Cerebellar cortex (tissue), 1 donor: ENCODE measurements at places on chromosomes 7 and 10.

GRCh38 chr7:75735581-75736350 lies 3.0 kb downstream of the HIP1 start:
- no peak for DNase-seq

GRCh38 chr10:24652381-24652957 lies 71.2 kb downstream of the ARHGAP21 start:
- DNase-seq, result no peak

DNA sequence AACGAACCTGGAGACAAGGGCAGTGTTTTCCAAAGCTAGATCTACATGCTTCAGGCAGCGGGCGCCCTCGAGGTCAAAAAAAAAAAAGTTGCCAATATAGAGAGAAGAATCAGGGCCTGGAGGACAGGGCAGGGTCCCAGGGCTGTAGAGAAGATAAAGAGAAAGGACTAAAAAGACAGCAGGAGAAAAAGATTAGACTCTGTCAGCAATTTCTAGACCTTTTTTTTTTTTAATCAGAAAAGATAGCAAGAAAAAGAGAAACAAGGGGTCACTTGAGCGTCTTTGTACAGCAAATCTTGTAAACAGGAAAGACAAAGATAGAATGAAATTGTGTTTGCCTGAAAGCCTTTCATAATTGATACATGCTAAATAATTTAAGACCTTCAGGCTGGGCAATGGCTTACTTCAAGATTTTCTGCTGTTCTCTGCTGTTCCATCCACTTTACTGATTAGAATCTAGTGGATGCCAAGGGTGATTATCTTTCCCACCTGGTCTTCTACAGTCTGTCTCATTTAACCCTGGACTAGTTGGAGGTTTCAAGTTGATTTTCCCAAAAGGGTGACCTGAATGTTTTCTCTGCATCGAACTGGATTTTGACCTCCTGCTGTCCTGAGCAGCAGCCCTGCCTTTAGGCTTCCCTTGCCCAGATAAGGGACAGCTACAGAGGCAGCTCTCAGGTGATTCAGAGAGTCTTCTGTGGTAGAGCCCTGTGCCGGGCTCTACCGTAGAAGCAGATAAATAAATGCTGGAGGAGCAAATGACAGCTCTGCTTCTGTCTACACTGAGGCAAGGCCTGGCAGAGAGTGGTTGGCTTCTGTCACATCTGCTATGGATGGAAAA lies 5.1 kb downstream of the LMOD2 start:
- no peak for DNase-seq

GRCh38 chr10:125174360-125174759 lies 14.0 kb upstream of the CTBP2 start:
- DNase-seq, result no peak

DNA sequence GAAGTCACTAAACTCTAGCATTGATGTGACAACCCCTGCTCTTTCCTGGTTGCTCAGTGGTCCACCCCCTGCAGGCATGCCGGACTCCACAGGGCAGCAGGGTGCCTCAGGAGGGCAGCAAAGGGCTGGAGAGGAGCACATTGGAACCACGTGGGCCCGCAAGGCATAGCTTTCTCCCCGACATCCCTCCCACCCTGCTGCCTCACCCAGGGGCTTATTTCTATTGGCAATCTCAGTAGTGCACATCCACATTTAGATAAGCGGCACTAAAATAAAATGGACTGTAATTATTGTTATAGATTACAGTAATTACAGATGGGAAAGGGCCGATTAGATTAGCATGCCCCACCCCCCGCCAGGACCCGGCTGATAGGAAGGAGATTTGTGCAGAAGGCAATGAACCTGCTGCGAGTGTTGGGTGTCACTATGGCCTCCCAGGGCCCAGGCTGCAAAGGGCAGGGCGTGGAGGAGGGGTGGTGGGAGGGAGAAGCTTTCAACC lies 580.1 kb downstream of the GRID1 start:
- no peak for DNase-seq

- no peak for DNase-seq
Observed at GRCh38 chr7:158710651-158711102, 6.1 kb upstream of the NCAPG2 start.

DNA sequence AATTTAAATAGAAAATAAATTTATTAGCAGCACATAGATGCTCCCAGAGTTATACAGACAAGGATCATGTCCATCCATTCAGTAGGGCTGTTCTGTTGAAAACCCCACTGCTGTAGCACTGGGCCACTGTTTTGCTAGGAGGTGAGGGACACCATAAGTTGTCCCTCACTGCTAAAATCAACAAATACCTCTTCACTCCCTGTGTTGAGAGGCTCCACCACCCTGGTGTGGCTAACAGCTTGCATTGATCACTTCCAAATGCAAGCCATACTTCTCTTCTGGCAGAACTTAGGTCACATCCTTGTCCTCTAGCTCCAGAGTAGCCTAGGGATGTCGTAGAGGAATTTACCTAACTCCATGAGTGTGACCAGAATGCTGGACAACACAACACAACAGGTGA lies 55.4 kb downstream of the MDFIC start:
- no peak for DNase-seq

GRCh38 chr10:111319866-111320265 lies 243.0 kb downstream of the ADRA2A start:
- DNase-seq, result no peak

- DNase-seq, result no peak
Observed at GRCh38 chr7:28328822-28329660, 83.3 kb upstream of the CREB5 start.

DNA sequence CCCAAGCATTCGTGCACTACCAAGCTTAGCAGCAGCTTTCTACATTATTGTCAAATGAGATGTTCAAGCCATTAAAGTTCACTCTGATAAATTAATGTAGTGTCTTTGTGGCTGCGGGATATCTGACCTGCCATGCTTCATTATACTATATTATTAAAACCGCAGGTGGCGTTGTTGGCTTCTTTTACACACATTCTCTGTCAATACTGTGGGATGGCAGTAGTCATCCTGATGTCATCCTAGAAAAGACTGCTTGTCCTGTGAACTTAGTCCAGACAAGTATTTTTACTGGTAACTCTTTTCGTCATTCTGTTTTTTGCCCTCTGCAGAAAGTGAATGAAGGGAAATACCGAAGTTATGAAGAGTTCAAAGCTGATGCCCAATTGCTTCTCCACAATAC lies 103.9 kb downstream of the ZMYND11 start:
- no peak for DNase-seq

DNA sequence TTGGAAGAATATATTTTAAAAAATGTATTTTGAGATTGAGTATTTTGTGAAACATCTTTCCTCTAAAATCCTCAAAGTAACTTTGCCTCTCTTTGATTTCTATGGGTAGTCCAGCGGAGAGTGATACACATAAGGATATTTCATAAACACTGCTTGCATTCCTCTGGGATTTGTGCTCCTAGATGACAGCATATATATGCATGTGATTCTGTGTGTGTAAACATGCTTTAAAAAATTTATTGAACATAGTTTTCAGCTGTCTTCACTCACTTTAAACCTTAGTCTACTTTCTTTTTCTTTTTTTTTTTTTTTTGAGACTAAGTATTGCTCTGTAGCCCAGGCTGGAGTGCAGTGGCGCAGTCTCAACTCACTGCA lies 84.6 kb downstream of the KAT6B start:
- DNase-seq, result no peak

- no peak for DNase-seq
Observed at GRCh38 chr7:132270517-132270916, 305.8 kb downstream of the PLXNA4 start.

DNA sequence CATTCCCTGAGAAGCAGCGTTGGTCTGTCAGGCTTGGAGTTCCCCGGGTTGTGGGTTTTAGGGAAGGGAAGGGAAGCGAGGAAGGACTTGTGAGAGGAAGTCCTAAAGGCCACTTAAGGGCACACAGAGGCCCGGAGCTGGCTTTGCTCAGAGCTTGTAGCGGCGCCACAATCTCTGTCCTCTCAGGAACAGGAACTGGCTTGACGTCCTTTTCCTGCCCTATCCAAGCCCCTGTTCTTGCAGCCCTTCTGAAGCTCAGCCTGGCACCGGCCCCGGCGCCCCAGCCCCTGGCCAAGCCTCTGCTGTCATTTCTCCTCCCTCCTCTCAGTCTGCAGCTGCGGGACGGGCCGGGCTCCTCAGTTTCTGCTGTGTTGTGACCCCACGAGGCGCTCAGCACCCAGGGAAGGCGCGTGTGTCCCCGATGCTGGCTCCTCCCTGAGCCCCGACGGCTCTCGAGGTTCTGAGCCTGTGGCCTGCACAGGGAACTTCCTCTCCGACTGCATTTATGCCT lies at the start of gene GIMAP8:
Gene GIMAP8, plus strand, starts transcription at position 140 of the 511 bp plus-strand sequence. CDS start 16,069 bp downstream, outside the sequence.
- DNase-seq, result no peak

DNA sequence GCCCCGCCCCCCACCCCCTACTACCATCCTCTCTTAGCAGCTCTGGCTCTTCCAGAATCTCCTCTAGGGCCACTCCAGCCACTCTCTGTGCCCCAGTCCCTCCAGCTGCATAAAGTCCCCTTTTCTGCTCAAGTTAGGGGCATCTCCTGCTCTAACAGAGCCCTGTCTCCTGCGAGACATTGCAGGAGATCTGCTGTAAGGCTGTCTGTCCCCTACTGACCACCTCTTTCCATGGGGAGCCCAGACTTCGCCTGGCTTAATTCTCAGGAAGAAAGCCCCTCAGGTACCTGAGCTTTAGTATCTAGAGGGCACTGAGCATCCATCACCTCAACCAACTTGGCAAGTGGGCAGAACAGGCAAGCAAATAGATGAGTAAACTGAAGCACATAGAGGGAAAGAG lies 200.7 kb upstream of the ZMIZ1 start:
- DNase-seq, result no peak

GRCh38 chr7:27746486-27746885 lies 6.5 kb downstream of the TAX1BP1 start:
- no peak for DNase-seq

DNA sequence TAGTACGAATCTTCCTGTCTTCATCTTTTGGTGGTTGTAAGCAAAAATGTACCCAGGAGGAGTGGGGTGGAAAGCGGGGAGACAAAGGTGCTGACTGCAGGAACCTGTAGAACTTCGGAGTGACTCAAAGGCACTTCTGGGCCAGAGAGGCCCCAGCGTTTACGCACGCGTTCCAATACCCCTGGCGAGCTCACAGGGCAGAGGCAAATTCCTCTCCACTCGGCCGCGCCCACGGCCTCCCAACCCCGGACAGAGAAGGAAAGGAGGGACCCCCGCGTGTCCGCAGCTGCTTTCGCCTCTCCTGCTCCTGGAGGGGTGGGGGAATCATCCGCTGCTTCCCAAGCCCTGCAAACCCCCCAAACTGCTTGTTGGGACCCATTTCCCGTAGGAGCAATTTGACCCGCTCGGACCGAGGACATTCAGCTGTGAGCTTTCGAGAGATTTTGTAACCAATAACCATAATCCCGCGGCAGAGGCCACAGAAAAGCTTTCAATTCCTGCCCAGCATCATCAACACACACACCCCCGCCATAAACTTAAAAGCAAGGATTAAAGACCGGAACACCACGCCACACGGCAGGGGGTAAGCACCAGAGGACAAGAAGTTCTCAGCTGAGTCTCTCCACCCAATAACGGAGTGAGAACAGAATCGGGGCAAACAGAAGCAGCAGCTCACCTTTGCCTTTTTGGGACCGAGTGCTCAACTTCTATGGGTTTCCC lies 2.3 kb downstream of the IGF2BP3 start:
- DNase-seq, result peak; percentile 29

DNA sequence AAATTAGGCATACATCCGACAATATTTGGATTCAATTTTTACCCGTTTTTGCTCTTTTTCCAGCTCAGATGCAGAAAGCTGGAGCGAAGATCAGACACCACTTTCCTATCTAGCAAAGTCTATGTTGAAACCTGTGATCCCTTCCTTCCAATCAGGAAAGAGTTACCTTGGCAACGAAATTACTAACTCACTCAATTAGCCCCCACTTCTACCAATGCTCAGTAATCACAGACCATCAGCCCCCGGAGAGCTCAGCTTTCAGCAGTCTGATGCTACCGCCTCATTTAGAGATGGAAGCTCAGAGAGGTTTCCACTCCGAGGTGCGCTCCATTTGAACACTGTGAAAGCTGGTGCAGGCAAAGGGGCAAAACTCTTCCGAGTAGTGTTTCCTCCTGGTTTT lies 6.7 kb downstream of the FRAT1 start:
- DNase-seq, result no peak

- no peak for DNase-seq
Observed at GRCh38 chr10:30058570-30059132, 735 bp downstream of the JCAD start.

DNA sequence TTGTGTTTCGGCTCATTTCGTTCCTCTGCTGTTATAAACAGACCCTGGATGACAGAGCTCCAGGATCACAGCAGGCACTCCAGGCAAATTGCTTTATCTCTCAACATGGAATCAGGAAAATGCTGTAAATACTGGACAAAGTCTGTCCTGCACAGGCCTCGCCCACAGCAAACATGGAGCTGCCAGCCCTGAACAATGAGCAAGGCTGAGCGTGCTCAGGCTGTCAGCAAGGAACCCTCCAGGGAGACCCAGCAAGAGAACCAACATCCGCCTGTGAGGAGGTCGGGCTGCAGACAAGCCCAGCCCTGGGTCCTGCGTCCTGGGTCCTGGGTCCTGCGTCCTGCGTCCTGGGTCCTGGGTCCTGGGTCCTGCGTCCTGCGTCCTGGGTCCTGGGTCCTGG lies 180.8 kb downstream of the PTPRN2 start:
- DNase-seq, result no peak

DNA sequence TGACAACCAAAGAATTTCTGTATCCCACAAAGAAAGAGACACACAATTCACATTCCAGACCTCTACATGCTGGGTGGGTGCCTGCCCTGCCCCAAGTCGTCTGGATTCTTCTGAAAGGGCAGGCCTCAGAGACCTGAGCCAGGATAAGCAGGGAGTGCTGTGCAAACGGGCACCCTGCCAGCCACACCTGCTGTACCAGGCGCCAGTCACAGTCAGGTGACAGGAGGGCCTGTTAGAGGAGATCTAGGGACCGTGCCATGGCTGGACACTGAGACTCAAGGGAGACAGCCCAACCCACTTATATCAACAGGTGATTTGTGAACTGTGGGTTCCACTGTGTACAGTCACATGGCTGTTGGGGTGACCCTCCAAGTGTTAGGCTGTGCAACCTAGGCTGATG lies 103.1 kb upstream of the AFAP1L2 start:
- peak; percentile 84 for DNase-seq

DNA sequence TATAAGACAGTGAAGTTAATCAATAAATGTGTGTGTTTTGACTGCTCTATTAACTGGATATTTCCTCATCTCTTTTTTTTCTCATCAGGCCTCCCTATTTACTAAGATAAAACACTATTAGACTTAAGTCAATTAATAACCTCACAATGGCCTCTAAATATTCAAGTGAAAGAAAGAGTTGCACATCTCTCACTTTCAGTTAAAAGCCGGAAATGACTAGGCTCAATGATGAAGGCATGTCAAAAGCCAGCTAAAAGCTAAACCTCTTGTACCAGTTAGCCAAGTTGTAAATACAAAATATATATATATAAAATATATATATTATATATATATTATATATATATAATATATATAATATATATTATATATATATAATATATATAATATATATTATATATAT lies 127.0 kb upstream of the MEOX2 start:
- DNase-seq, result no peak

- DNase-seq, result no peak
Observed at GRCh38 chr10:132921818-132922807, 20.3 kb downstream of the CFAP46 start.

GRCh38 chr7:70037171-70037933 lies 439.1 kb downstream of the AUTS2 start:
- DNase-seq, result no peak
